ENCODE measurements at places on chromosomes 6 and 20. TPM values are rescaled to one million over a fixed set of nuclear protein-coding genes. Genes with fewer than 3 reads are reported as not detected.

DNA sequence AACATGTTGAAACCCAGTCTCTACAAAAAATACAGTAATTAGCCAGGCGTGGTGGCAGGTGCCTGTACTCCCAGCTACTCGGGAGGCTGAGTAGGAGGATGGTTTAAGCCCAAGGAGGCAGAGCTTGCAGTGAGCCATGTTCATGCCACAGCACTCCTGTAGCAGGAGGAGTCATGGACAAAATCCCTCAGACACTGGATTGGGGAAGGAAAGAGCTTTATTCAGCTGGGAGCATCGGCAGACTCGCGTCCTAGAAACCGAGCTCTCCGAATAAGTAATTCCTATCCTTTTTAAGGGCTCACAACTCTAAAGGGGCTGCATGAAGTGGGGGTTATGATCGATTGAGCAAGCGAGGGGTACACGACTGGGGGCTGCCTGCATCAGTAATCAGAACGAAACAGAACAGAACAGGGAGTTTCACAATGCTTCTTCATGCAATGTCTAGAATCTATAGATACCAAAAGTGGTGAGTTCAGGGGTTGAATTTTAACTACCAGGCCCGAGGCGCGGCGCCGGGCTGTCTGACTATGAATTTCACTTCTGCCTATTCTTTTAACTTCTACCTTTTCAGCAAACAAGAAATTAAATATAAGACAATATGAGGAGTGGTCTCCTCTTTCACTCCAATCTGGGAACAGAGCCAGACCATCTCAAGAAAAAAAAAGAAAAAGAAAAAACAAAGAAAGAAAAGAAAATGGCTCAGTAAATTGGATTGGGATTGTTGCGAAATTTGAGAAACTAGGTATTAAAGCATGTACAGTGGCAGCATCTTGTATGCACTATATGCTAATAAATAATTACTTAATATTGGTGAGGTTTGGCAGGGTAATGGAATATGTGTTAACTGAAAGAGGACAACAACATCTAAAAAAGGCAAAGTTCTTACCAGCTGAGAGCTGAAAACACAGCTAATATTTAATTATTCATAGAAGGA is 23.6 kb downstream of the HMGN4 start:
- DNase-seq, result no peak
- H3K36me3 ChIP-seq, result no peaks in the 10 kb centered on the region
- no peak overlapping the region for H3K27ac ChIP-seq
- H3K4me3 ChIP-seq, result no peak overlapping the region
- H3K27me3 ChIP-seq, result no peaks in the 10 kb centered on the region

LAMA5 gene
- 13.9 TPM for polyA plus RNA-seq

DNA sequence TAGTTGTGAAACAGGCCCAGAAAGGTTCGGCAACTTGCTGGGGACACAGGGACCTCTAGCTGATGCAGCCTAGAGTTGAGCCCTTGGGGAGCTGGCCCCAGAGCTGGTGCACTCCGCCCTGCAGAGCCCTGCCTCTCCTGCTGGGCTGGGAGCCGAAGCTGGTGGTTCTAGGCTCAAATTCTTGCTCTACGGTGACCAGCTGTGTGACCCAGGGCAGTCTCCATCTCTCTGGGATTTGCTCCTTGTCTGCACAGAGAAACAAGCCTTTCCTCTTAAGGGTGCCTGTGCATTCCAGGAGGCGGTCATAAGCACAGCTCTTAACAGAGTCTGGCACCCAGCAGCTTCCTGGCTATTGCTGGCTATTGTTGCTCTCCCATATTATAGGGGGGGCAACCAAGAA is 47.4 kb downstream of the RBM38 start:
- peaks cover 41% of the 10 kb centered on the region for H3K4me1 ChIP-seq
- no peaks in the 10 kb centered on the region for H3K27me3 ChIP-seq
- H3K27ac ChIP-seq, result no peak overlapping the region
- DNase-seq, result no peak
- H3K36me3 ChIP-seq, result no peaks in the 10 kb centered on the region

LINC00237 gene
- not detected for polyA plus RNA-seq

TNFAIP3 gene
- 7.9 TPM for polyA plus RNA-seq

MRPS10 gene
- polyA plus RNA-seq, result 25.0 TPM

NMBR gene
- not detected for polyA plus RNA-seq

- no peak for DNase-seq
- H3K27ac ChIP-seq, result no peak overlapping the region
- no peak overlapping the region for H3K4me3 ChIP-seq
- H3K27me3 ChIP-seq, result no peaks in the 10 kb centered on the region
- peaks cover 4% of the 10 kb centered on the region for H3K4me1 ChIP-seq
Measured at GRCh38 chr20:10134176-10134575, 84.5 kb upstream of the SNAP25 start.

OR2H2 gene
- not detected for polyA plus RNA-seq

GRCh38 chr20:36435592-36436541 is 105.5 kb upstream of the MYL9 start:
- no peaks in the 10 kb centered on the region for H3K27me3 ChIP-seq
- no peaks in the 10 kb centered on the region for H3K36me3 ChIP-seq
- H3K4me3 ChIP-seq, result no peak overlapping the region

SPDEF gene
- polyA plus RNA-seq, result not detected

TBXT gene
- polyA plus RNA-seq, result not detected

Measured in liver (tissue), 10 donors.